ENCODE measurements at places on chromosomes 16 and 17.

- DNase-seq, result no peak
Observed at GRCh38 chr16:1877804-1878203, 5.8 kb upstream of the MEIOB start.

GRCh38 chr16:86514481-86515376, 4.4 kb downstream of the FOXF1 start:
- no peak for DNase-seq

DNA sequence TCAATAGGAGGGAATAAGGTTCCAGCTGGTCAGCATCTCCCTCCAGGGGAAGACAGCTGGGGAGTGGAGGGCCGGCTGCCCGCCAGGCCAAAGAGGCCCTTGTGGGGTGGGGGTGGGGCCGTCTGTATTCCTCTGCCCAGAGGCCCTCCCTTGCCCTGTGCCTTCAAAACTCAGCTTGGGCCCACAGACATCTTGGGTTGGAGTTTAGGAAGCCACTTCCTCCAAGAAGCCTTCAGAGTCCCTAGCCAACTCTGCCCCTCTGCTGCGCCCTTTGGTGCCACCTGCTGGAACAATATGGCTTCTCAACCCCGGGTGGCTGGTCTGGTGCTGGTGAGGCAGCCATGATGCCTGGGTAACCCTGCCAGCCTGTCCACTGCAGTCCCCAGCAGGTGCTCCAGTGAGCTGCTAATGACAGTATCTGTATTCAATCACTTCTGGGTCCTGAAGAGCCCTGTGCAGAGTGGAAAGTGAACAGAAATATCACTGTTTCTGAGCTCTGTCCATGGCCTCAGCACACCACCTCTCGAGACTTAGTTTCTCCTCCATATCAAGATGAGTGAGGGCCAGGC, 16.7 kb downstream of the HSD11B2 start:
- DNase-seq, result no peak

GRCh38 chr16:57828272-57829161, 26.2 kb upstream of the KIFC3 start:
- DNase-seq, result no peak

- DNase-seq, result no peak
Observed at GRCh38 chr17:58413684-58414083, 3.6 kb downstream of the RNF43 start.

GRCh38 chr17:60926466-60927183, 249.0 kb downstream of the BCAS3 start:
- no peak for DNase-seq

GRCh38 chr16:70649300-70649699, 2.9 kb downstream of the IL34 start:
- no peak for DNase-seq

- no peak for DNase-seq
Observed at GRCh38 chr17:42034059-42034458, 14.2 kb downstream of the NKIRAS2 start.

DNA sequence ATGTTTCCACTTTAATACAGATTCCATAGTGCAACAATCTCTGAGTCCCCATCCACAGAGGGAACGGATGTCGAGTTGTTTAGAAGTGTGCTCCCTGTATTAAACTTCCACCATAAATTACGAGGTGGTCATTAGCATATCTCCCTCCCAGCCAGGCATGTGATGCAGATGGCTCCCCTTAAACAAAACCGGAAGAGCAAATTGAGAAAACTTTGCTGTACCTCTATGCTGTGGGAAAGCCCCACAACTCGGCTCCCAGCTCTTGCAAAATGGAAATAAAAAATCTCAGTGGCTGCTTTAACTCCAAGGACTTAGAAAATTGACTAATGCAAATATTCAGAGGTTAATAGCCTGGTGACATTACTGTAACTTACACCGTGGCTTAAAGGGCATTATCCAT, 290.9 kb downstream of the MAF start:
- DNase-seq, result no peak

- DNase-seq, result no peak
Observed at GRCh38 chr17:74392848-74393247, 25.5 kb downstream of the GPR142 start.

DNA sequence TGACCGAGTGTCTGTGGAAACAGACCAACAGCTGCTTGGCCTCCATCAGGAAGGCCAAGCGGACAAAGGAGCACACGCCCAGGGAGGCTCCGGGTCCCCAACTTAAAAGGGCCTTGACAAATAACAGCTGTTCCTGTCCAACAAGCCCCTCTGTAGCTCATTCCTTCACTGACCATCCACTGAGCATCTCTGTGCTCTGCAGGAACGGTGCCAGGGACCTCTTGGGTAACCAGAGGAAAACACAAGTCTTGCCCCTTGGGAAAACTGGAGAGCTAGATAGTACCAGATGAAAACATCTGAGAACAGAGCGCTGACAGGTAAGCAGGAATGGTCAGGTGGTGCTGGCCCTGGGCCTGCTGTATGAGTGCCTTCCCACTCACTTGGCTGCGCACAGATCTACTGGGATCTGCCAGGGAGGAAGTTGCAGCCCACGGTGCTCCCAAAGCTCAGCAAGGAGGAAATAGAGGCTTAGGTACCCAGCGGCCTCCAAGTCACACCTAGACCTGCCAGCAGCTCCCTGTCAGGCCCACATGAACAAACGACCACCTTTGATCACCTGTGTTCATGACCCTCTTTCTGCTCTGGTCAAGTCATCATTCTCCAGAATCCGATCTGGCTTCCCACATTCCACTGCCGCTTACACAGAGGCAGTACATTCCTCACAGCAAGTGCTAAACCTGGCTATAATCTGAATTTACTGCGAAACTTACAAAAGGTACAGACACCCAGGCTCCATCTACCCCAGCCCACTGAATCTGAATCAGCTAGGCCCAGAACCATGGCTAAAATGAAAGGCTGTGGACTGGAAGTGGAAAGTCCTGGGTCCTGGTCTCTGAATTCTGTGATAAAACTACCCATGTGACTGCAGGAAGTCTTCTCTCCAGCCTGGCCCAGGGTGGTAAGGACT, 12.5 kb downstream of the DCAKD start:
- no peak for DNase-seq

GRCh38 chr17:67492251-67492740, 115.2 kb downstream of the PITPNC1 start:
- DNase-seq, result no peak

- peak; percentile 78 for DNase-seq
Observed at GRCh38 chr16:89556750-89557689, 3.5 kb upstream of the RPL13 start.

DNA sequence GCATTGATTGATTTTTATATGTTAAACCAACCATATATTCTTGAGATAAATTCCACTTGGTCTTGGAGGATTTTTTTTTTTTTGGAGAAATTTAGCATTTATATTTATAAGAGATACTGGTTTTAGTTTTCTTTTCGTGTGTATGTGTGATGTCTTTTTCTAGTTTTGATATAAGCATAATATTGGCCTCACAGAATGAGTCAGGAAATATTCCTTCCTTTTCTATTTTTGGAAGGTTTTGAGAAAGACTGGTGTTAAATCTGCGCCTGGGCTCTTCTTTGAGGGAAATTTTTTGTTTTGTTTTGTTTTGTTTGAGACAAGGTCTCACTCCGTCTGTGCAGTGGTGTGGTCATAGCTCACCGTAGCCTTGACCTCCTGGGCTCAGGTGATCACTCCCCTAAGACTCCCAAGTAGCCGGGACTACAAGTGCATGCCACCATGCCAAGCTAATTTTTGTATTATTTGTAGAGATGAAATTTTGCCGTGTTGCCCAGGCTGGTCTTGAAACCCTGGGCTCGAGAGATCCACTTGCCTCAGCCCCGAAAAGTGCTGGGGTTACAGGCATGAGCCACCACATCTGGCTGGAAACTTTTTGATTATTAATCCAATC, 28.8 kb upstream of the CCL22 start:
- no peak for DNase-seq

DNA sequence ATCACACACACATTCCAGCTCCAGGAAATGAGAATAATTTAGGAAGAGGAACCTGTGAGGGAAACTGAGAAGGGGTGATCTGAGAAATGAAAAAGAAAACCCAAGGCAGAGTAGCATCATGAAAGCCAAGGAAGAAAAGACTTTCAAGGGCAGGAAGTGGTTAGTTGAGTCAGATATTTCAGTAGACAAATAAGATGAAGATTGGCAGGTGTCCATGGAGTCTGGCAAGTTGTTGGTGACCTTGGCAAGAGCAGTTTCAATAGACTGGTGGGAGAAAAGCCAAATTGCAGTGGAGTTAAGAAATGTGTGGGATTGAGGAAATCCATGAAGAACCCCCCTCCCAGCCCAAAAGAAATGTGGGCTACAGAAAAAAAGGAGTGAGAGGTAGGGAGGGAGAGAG, 10.7 kb downstream of the GNAO1 start:
- DNase-seq, result no peak

DNA sequence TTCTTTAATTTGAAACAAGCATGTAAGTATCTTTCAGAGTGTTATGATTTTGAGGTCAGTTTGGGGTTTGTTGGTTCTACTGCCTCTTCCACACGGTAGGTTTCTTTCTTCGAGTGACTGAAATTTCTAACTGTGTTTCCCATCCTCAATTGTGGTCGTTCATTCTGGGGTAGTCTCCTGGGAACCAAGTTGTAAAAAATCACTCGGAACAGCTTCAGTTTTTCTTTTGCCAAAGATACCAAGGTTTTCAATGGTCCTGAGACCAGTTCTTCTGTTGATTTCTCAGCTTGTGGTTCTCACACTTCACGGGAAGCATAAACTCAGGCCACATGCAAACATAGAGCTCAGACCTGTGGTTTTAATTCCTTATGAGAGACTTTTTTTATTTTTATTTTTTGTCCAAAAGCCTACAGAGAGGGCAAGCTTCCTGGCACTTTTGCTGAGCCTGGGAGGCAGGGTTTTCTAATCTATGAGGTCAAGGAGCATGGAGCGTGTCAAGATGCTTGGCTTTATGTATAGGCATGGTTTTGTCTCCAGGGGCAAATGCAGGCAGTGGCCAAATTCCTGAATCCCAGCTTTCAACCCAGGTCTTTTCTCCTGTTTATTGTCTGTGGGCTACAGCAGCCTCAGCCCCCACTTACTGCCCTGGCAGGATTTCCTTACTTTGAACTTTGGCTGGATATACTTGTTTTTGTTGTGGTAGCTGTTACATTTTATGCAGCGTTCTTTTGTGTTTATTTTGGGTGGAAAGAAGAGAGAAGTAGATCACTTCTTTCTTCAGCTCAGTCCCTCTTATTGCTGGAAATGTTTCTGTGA, 32.9 kb downstream of the HS3ST3A1 start:
- no peak for DNase-seq

DNA sequence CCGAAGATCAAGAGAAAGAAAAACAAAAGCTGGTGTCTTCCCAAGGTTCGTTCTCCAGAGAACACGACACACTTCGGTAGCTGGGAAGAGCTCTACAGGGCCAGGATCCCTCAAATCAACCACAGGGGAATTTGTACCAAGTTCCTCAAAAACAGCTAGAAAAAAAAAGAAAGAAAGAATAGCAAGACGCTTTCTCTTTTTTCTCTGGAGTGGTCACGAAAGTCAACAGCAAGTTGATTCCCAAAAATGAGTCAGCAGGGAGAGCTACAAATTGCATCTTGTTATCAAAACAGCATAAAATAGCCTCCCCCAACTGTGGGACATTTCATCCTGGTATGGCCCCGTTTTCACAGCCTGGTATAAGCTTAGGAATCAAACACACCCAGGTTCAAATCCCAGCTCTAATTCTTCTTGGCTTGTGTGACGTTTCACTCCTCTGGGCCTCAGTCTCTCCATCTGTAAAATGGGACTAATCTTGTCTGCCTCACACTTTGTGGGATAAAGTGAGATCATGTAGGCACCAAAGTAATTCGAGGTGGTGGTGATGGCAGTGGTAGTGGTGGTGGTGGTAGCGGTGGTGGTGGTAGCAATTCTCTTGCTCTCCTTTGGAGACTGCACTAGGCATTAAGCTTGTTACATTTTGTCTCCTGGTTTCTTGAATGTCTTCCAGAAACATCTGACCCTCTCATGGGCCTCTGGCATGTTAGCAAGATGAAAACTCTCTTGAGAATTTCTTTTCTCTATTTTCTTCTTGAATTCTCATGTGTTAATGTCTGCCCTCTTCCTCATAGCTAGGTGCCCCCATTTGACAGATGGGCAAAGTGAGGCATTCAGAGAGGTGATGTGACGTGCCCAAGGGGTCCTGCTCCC, 988 bp upstream of the IL21R start:
- no peak for DNase-seq

DNA sequence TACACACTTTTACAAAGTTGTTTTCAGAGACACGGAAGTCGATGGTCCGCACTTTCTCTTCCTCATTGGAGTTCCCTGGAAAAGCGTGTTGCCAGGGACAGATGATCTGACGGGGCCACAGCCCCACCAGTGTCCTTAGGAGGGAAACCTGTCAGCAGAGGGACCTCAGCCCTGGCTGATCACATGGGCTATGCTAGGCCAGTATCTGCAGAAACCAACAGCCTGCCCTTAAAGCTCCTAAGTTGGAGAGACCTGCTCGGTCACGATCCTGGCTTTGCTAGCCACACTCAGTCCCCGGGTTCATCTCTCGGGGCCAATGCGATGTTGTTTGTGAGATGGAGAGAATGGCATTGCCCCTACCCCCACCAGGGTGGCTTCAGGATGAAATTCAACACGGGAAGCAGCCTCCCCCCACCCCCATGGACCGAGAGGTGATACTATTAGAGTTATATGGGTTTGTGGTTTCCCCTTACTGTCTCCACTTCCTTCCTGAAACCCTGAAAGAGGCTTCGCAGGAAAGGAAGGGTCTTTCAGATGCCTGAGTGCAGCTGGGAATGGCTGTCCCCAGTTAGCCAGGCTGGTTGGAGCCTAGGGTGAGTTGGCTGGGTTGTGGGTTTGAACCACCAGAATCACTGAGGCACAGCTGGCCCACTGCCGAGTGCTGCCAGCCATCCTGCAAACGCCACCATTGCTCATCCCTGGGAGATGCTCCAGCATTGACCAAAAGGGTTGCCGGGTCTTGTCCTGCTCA, 16.6 kb downstream of the RMI2 start:
- DNase-seq, result no peak

- peak; percentile 98 for DNase-seq
Observed at GRCh38 chr16:89723279-89724250, 2.2 kb downstream of the ZNF276 start.

DNA sequence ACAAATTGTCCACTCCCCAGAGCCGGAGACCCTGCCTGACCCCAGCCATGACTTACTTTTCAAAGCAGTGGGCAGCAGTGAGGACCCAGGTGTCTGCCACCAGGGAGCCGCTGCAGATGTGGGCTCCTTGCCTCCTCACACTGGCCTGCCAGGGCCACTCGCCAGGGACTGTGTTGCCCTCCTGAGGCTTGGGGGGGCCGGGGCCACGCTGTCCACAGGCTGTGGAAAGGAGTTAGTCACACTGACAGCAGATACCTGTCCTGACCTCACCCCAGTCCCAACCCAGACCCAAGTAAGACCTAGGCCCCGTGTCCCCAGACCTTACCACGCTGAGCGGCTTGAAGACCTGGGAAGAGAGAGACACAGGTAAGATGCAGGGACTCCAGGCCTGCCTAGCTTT, 1.3 kb downstream of the PRSS53 start:
- DNase-seq, result no peak

GRCh38 chr17:49471769-49472168, 23.3 kb upstream of the NGFR start:
- DNase-seq, result no peak

GRCh38 chr16:79843631-79844043, 243.1 kb upstream of the MAF start:
- no peak for DNase-seq

GRCh38 chr16:23105309-23105708, 43.9 kb downstream of the USP31 start:
- DNase-seq, result no peak

Data from amygdala (tissue), 56 donors.